ENCODE measurements at places on chromosomes 6 and 20. TPM values are rescaled to one million over a fixed set of nuclear protein-coding genes. Genes with fewer than 3 reads are reported as not detected.

The NFATC2 gene
- 65.0 TPM for total RNA-seq

The HLA-DMB gene
- total RNA-seq: 0.75 TPM

The TTBK1 gene
- 0.72 TPM for total RNA-seq

The HCRTR2 gene
- not detected for total RNA-seq

The ECT2L gene
- not detected for total RNA-seq

The TSBP1 gene
- not detected for total RNA-seq

DNA sequence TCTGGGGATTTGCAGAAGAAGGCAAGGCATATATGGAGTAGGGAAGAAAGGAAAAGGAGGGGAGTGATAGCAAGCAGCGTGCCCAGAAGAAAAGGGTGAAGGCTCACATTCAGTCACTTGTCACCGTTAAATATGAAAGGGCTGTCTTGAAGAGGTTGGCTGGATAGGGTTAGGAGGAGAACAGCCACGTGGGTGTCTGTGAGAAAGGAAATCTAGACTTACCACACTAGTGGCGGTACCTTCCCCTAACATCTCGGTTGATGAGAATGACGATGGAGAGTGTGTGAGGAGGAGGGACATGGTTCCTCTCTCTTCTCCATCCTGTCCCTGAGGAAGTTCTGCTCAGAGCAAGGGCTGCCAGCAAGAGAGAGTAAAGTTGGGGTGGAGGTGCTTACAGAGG lies 74.3 kb upstream of the CCN6 start:
- H3K4me1 ChIP-seq: peaks cover 43% of the 10 kb centered on the region
- DNase-seq: no peak
- no peak overlapping the region for H3K4me3 ChIP-seq
- H3K27ac ChIP-seq: peak overlapping the region; percentile 8
- H3K27me3 ChIP-seq: no peaks in the 10 kb centered on the region
- no peaks in the 10 kb centered on the region for H3K36me3 ChIP-seq

DNA sequence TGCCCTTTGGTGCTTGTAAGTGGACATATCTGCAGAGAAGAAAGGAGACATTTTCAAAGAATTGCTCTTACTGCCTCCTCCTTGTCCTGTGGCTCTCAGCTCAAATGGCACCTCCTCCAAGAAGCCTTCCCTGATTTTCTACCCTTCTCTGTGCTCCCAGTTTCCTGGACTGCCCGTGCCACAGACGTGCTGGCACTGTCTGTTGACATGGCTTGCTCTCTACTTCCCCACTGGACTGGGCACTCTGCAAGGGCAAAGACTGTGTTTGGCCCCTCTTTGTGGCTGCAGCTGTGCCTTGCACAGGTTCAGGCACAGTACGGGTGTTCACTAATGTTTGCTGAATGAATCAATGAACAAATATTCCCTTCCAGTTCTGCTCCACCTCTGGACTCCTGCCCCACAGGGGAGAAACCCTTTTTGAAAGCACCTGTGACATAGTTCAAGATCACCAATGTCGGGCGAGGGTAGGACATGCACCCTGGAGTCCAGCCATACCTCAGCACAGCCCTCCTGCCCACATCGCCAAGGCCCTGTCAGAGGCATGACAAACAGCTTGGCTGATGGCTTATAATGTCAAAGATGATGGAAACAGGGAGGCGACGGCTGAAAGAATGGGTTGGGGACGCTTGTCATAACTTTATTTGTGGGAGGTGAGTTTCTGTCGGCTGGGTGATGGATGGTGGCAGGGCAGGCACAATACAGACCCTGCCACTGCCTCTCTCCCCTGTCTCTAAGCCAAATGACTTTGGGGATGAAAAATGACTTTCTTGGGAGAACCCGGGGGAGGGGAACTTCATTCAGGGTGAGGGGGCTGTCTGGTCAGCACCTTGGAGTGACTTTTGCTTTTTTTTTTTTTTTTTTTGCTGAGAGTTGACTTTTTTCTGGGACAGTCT lies 15.6 kb upstream of the CTNNBL1 start:
- no peaks in the 10 kb centered on the region for H3K36me3 ChIP-seq
- H3K27me3 ChIP-seq: peaks cover 15% of the 10 kb centered on the region
- H3K4me1 ChIP-seq: no peaks in the 10 kb centered on the region
- no peak overlapping the region for H3K4me3 ChIP-seq
- H3K27ac ChIP-seq: no peak overlapping the region
- DNase-seq: no peak

- DNase-seq: peak; percentile 63
- peak overlapping the region; percentile 47 for H3K4me3 ChIP-seq
- H3K27ac ChIP-seq: peak overlapping the region; percentile 94
Measured at GRCh38 chr6:15770347-15771143, 107.7 kb upstream of the DTNBP1 start.

DNA sequence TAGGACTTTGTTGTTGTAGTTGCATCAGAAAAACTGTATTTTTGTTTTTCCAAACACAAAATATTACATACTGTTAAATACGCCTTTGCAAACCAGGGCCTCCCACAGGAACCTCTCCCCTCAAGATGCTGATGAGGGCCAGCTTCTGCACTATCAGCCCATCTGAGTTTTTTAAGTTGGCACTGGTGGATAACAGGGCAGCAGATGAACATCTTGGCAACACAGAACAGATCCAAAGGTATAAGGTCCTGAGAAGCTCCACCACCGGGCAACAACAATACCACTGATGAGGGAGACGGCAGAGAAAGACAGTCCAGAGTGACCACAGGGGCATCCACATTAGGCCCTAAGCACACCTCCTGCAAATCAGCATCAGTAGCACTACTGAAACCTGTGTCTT lies 177.7 kb downstream of the DLL1 start:
- no peak overlapping the region for H3K4me3 ChIP-seq
- no peaks in the 10 kb centered on the region for H3K36me3 ChIP-seq
- H3K4me1 ChIP-seq: no peaks in the 10 kb centered on the region
- DNase-seq: no peak
- H3K27me3 ChIP-seq: peaks cover 5% of the 10 kb centered on the region

- DNase-seq: no peak
- H3K4me3 ChIP-seq: no peak overlapping the region
- no peak overlapping the region for H3K27ac ChIP-seq
- no peaks in the 10 kb centered on the region for H3K27me3 ChIP-seq
- no peaks in the 10 kb centered on the region for H3K4me1 ChIP-seq
Measured at GRCh38 chr20:36181934-36182603, 27.5 kb downstream of the EPB41L1 start.

GRCh38 chr20:59748619-59749191 lies 144.4 kb downstream of the PHACTR3 start:
- no peaks in the 10 kb centered on the region for H3K36me3 ChIP-seq
- no peaks in the 10 kb centered on the region for H3K4me1 ChIP-seq
- H3K27ac ChIP-seq: no peak overlapping the region
- no peak overlapping the region for H3K4me3 ChIP-seq
- H3K27me3 ChIP-seq: peaks cover 1% of the 10 kb centered on the region

DNA sequence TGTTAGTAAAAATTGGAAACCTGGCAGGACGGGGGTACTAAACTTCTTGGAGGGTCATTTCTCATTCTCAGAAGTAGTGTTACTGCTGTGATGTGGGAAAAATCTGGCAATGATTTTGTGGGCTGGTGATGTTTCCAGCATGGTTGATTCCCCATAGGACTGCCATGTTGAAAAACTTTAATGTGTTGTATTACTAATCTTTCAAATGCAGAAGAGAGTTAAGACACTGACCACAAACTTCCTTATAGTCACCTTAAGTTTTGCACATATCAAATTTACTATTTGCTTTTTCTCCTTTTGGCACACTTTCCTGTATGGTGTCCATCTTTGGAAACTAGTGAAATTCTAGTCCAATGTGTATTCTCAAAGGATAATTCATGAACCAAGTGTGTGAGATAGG lies 236.2 kb upstream of the TAB2 start:
- DNase-seq: peak; percentile 53
- no peak overlapping the region for H3K4me3 ChIP-seq
- H3K4me1 ChIP-seq: peaks cover 77% of the 10 kb centered on the region
- H3K27me3 ChIP-seq: no peaks in the 10 kb centered on the region
- H3K27ac ChIP-seq: peak overlapping the region; percentile 44
- peaks cover 11% of the 10 kb centered on the region for H3K36me3 ChIP-seq

GRCh38 chr6:44007818-44008621 lies 119.2 kb downstream of the MRPL14 start:
- H3K4me3 ChIP-seq: no peak overlapping the region
- no peak for DNase-seq
- H3K4me1 ChIP-seq: peaks cover 2% of the 10 kb centered on the region
- no peaks in the 10 kb centered on the region for H3K36me3 ChIP-seq
- no peak overlapping the region for H3K27ac ChIP-seq
- H3K27me3 ChIP-seq: peaks cover 38% of the 10 kb centered on the region

- no peaks in the 10 kb centered on the region for H3K36me3 ChIP-seq
- no peaks in the 10 kb centered on the region for H3K27me3 ChIP-seq
- H3K4me1 ChIP-seq: peaks cover 9% of the 10 kb centered on the region
- DNase-seq: no peak
- H3K27ac ChIP-seq: no peak overlapping the region
Measured at GRCh38 chr6:52497652-52498408, 77.7 kb downstream of the EFHC1 start.

- H3K27me3 ChIP-seq: no peaks in the 10 kb centered on the region
- no peak for DNase-seq
- no peak overlapping the region for H3K27ac ChIP-seq
- no peak overlapping the region for H3K4me3 ChIP-seq
- peaks cover 73% of the 10 kb centered on the region for H3K36me3 ChIP-seq
Measured at GRCh38 chr20:3861191-3861590, 14.6 kb downstream of the MAVS start.

DNA sequence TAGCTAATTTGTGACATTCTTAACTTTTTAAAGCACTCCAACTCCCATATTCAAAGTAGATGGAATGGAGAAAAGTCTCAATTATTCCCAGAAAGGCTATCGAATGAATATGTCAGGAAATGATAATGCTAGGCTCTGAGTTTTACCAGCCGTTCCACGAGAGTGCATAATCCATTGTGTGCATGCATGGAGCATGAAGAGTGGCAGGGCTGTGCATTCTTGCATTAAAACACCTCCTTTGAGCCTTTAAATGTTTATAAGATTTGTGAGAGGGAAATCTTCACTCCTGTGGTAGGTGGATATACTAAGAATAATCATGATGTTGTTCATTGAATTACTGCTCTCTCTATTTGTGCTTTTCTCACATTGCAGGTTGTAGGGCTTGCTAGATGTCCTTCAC lies 178.3 kb downstream of the CARMIL1 start:
- no peak for DNase-seq
- H3K27ac ChIP-seq: no peak overlapping the region
- H3K4me3 ChIP-seq: no peak overlapping the region
- H3K27me3 ChIP-seq: no peaks in the 10 kb centered on the region
- no peaks in the 10 kb centered on the region for H3K36me3 ChIP-seq

- no peaks in the 10 kb centered on the region for H3K36me3 ChIP-seq
- no peak overlapping the region for H3K27ac ChIP-seq
- no peak for DNase-seq
- H3K4me1 ChIP-seq: no peaks in the 10 kb centered on the region
- H3K27me3 ChIP-seq: no peaks in the 10 kb centered on the region
- no peak overlapping the region for H3K4me3 ChIP-seq
Measured at GRCh38 chr6:164347455-164347854, 932.9 kb downstream of the QKI start.

DNA sequence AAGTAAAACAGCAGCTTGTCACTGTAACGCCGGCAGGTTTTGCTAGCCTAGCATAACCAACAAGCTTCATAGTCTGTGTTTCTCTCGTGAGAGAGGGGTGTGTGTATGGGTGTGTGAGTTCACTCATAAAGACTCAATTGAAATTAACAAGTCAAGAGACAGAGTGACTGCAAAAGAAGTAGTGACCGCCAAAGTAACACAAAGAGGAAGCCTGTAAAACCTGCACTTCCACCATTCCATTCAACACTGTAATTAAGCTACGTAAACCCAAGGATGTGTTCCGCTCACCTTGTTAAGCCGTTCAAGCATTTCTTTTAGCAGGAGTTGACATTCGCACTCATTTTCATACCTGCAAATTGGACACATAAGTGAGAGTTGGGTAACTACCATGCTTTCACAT lies 6.6 kb downstream of the BFSP1 start:
- peaks cover 14% of the 10 kb centered on the region for H3K27me3 ChIP-seq
- DNase-seq: no peak
- H3K27ac ChIP-seq: no peak overlapping the region
- no peak overlapping the region for H3K4me3 ChIP-seq

DNA sequence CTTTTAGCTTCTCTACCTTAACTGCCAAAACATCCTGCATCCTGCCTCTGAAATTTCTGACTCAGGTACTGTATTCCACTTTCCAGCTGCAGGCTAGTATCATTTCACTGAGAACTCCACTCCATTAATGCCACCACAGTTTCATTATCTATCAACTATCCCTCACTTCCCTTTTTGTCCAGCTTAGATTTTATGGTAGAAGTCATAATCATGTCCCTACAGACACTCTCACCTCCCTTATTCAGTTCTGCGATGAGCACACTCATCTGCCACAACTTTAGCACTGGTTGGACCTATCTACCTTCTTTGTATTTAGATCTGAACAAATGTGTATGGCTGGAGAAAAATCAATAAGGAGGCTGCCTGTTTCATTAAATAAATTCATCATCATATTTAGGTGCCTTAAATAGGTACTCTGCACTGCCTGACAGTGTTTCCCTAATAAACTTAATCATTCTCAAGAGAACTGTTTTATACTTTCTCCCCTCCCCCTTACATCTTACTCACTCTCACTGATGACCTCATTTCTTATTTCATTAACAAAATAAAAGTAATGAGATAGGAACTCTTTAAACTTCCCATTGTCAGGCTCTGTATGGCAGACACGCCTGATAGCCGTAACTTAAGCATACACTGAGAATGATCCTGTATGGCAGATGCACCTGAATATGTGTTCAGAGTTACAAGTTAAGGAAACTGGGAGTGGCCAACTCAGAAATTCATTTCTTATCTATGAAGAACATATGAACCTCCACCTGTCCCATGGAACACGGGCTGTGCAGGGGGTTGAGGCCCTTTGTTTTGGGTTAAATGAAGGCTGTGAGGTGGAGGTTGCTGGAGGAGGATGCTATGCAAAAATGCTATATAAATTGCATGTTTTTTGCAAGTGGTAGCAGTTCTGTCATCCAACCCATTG lies 95.3 kb upstream of the MAN1A1 start:
- H3K4me1 ChIP-seq: peaks cover 41% of the 10 kb centered on the region
- no peak for DNase-seq
- no peak overlapping the region for H3K4me3 ChIP-seq
- no peak overlapping the region for H3K27ac ChIP-seq
- peaks cover 6% of the 10 kb centered on the region for H3K36me3 ChIP-seq

- H3K27me3 ChIP-seq: no peaks in the 10 kb centered on the region
- H3K27ac ChIP-seq: peak overlapping the region; percentile 97
- H3K4me3 ChIP-seq: peak overlapping the region; percentile 74
- H3K4me1 ChIP-seq: peaks cover 63% of the 10 kb centered on the region
- peaks cover 56% of the 10 kb centered on the region for H3K36me3 ChIP-seq
Measured at GRCh38 chr20:50146732-50147662, 6.5 kb downstream of the PEDS1 start.

GRCh38 chr20:42130810-42131596 lies 512.8 kb upstream of the CHD6 start:
- no peaks in the 10 kb centered on the region for H3K36me3 ChIP-seq
- no peaks in the 10 kb centered on the region for H3K4me1 ChIP-seq
- DNase-seq: no peak
- H3K4me3 ChIP-seq: no peak overlapping the region

Measured in activated CD4-positive, alpha-beta T cell treated with anti-CD3 and anti-CD28 coated beads, Interleukin-2, amount 10 ng/mL, durations not matched to agents 24 days and 14 days (primary cell).